ENCODE measurements at places on chromosomes 11 and 22. TPM values are rescaled to one million over a fixed set of nuclear protein-coding genes. Genes with fewer than 3 reads are reported as not detected.

- DNase-seq: no peak
These were observed 65.5 kb upstream of the THY1 start for GRCh38 chr11:119488256-119488995.

DNA sequence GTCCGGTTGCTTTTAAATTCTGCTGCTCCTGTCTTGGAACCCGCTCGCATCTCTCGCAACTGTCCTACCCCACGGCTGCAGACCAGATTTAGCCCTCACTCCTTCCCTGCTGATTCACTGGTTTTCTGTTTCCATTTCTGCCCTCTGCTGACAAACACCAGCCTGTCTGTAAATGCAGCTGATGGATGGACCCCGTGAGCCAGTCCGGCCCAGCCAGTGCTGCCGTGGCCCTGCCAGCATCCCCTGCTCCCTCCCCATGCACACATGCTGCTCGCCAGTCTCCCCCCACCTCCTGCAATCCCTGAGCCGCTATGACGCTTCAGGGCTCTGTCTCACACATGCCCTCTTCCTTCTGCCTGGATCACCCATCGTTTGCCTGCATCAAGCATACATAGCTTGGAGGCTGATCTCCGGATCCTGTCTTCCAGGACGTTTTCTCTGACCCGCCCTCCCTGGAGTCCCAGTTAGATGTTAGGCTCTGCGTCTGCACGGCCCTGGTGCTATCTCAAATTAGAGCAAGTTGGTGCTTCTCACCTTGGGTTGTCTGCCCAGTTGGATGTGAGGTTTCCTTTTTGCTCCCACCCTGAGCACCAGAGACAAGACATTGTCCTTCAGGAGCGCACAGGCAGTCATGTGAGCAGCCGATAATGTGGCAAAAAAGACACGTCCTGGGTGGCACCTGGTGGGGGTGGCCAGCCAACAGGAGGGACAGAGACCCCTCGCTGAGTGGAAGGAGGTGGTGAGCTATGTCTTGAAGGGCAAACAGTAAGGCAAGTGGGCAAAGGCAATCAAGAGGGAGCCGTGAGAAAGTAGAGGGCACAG lies 4.3 kb upstream of the ACR start:
- DNase-seq: no peak

DNA sequence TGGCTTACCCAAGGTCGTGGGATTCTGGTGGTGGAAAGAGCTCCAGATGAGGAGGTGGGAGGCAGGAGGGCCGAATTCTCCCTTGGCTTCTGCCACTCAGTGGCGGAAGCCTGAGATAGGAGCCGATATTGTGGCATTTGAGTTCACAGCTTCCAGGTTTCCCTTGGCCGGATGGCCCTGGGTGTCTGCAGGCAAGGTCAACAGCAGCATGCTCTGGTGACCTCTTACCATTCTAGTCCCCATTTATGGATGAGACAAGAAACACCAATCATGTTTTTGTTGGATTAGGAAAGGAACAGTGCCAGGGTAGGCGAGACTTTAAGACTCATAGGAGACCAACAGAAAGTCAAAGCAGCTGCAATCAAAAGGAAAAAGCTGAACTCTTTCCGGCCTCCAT lies 89.7 kb downstream of the GRAMD1B start:
- no peak for DNase-seq

DNA sequence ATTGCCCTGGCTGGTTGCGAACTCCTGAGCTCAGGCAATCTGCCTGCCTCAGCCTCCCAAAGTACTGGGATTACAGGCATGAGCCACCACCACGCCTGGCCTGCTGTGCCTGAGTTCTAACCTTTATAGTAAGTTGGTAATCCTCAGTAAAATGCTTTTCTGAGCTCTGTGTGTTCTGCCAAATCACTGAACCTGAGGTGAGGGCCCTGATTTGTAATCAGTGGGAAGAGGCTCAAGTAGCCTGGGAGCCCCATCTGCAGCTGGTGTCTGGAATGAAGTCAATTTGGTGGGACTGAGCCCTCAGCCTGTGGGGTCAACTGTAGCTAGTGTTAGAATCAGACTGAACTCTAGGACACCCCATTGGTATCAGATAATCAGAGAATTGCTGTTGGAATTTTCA lies 72.6 kb upstream of the PARVG start:
- DNase-seq: no peak

- no peak for DNase-seq
These were observed 537.6 kb downstream of the TBC1D22A start for GRCh38 chr22:47299863-47300697.

DNA sequence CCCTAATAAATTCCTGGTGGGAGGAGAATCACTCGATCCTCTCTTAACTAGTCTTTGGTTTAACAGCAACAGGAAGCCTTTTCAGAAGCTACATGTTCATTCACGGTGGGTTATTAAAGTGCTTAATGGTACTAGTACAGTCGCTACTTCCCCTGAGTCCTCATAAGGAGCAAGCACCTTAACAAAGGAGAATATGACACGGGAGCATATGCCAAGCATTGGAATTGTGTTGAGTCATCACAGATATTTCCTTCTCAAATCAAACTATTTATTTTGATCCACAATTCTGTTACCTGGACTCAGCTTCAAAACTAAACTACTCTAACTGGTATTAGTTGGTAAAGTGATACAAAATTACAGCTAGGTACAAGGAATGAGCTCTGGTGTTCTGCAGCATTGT lies 177.5 kb upstream of the CTSC start:
- DNase-seq: no peak

GRCh38 chr11:76790251-76790650 lies 7.1 kb downstream of the TSKU start:
- no peak for DNase-seq

The CYB561A3 gene
- 34.8 TPM for total RNA-seq

The VSIG10L2 gene
- not detected for total RNA-seq

The ZNF70 gene
- 6.4 TPM for total RNA-seq

The KCNQ1OT1 gene
- total RNA-seq: 0.35 TPM

The KDM4D gene
- total RNA-seq: 0.36 TPM

The PLA2G3 gene
- not detected for total RNA-seq

The OR4A16 gene
- total RNA-seq: not detected

The PTH gene
- total RNA-seq: not detected

The MYRF gene
- total RNA-seq: 3.2 TPM

Data from T-cell (primary cell).